GM20000 (cell line): ENCODE measurements at places on chromosomes 7 and 10.

DNA sequence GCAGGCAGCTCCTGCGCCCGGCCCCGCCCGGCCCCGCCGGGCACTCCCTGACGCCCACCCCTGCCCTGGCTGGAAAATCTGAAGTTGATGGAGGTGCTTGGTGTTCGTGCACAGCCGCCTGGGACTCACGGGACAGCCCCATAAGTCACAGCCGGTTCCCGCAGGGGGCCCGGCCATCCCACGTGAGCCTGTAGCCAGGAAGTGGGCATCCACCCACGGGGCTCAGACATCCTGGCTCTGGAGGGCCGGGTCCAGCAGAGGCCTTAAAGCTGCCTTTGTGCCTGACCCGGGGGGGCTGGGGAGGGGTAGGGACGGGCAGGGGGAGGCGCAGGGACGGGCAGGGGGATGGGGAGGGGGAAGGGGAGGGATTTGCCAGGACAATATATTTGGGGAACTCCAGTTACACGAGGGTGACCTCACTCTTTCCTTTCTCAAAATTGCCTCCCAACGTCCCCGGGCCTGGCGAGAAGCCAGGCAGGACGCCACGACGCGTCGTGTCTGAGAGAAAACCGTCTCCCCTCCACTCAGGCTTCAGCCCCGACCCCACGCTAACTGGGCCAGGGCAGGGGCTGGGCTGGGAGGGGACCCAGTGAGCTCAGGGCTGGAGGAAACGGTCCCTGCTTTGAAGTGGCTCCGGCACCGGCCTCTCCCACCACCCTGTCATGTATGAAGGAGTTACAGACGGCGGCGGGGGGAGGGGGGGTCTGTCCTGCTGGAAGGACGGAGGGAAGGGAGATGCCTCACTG lies 82.1 kb upstream of the PDGFA start:
- peak; percentile 86 for DNase-seq

- DNase-seq = no peak
These were observed 364.2 kb downstream of the SFMBT2 start for GRCh38 chr10:7046615-7047014.

DNA sequence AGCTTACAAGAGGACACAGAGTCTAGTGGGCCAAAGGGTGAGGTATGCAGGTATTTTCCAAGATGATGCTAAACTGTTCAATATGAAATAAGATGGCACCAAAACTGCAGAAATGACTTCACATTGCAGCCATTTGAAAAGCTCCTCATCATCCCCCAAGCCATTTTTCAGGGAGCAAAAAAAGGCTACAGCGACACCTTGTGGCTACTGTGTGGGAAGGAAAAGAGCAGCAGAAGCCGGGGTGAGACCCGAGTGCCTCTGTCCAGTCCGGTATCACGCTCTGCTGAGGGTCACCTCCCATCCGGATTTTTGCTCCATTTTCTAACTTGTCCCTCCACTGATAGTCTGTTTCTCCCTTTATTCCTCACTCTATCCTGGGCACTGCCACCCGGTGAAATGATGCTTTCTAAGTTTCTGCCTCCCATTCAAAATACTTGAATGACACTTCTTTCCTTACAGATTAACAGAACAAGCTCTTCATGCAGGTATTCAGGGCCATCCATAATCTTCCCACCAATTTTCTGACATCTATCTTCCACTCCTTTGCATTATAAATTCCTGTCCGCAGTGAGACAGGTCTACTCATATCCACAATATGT lies 220.2 kb downstream of the DGKI start:
- DNase-seq = peak; percentile 60

GRCh38 chr10:102400076-102400475 lies 4.6 kb downstream of the NFKB2 start:
- DNase-seq = no peak

DNA sequence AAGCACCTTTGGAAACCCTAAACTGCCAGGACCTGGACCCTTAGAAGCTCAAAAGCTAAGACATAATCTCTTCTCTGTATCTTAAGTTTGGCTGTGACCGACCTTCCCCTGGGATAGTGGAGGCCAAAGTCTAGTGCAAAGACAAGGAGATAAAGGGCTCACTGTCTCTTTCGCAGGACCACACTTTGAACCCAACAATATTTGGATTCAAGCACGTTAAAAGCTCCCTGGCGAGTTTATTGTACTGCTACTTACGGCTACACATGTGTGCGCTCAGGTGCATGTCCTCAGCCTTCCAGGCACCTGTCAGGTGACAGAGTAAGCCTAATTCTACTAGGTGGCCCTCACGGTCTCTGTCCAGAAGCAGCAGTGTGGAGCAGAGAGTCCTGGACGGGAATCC lies 55.9 kb downstream of the PNLIPRP2 start:
- DNase-seq = no peak

DNA sequence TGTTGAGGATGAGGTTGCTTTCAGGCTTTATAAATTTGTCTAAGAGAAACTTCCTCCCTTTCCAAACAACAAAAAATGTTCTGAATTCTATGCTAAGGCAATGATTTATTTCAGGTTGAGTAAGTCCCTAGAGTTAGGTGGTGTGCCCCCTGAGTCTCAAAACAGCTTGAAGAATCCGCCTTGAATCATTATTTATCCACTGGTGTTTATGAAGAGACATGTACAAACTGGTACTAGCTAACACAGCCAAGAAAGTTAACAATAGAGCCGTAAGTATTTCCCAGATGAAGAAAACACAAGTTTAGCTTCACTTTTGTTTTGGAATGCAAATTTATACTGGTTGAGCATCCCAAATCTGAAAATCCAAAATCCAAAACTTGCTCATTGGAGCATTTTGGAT lies 66.2 kb upstream of the SRPK2 start:
- DNase-seq = no peak
